ENCODE measurements at places on chromosomes 4 and X. TPM values are rescaled to one million over a fixed set of nuclear protein-coding genes. Genes with fewer than 3 reads are reported as not detected.

- DNase-seq = no peak
These were observed 145.7 kb upstream of the NUDT6 start for GRCh38 chr4:123068081-123068480.

GRCh38 chr4:135120195-135120594 lies 918.6 kb upstream of the PABPC4L start:
- no peak for DNase-seq

DNA sequence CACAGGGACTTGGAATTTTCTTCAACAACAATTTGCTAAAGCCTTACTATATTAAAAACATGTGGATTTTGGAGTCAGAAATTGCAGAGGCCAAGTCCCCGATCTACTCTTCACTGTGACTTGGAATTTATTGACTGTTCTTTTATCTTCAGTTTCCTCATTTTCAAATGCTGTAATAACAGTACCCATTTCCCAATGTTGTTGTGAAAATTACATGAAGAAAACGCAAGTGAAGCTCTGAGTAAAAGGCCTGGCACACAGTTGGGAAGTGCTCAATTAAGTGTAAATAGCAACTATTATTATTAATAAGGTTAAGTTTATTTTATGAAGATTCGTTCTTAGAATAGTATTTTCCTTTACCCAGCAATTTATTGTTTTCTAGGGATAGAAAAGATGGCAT lies 15.7 kb downstream of the STBD1 start:
- DNase-seq = no peak

CSAG2 gene
- not detected for total RNA-seq
